D721Med (cell line): ENCODE measurements at places on chromosomes 1 and 21.

GRCh38 chr1:213876531-213876930 lies 111.2 kb upstream of the PROX1 start:
- no peak for DNase-seq

DNA sequence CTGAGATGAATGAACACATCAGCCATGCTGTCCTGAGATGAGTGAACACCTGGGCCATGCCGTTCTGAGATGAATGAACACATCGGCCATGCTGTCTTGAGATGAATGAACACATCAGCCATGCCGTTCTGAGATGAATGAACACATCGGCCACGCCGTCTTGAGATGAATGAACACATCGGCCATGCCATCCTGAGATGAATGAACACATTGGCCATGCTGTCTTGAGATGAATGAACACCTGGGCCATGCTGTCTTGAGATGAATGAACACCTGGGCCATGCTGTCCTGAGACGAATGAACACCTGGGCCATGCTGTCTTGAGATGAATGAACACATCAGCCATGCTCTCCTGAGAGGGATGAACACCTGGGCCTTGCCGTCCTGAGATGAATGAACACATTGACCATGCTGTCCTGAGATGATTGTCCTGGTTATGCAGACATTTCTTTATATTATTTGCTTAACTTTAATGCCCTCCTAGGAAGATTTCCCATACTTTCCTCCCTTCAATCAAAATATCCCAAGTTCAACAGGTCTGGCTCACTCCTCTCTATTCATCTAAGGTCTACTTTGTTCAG lies 48.6 kb upstream of the COL6A1 start:
- DNase-seq: no peak

DNA sequence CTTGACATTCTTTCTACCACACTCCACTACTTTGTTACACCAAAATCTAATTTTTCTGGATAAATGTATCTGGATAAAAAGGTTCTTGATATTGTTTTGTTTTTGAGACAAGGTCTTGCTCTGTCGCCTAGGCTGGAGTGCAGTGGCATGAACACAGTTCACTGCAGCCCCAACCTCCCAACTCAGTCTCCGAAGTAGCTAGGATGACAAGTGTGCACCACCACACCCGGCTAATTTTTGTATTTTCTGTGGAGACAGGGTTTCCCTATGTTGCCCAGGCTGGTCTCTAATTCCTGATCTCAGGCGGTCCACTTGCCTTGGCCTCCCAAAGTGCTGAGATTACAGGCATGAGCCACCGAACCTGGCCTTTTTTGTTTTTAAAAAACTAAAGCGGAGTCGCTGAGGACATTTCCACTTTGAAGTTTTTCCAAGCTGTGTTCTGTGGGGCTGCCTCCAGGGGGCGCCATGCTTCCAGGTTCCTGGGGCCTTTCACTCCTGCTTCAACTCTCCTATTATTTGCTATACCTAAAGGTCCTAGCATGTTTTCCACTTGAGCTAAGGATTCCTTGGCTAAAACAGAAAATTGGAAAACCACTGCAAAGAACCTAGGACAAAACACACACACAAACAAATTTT lies 14.1 kb upstream of the NCMAP start:
- DNase-seq: no peak

- DNase-seq: no peak
Observed at GRCh38 chr21:27079636-27080240, 112.8 kb upstream of the ADAMTS5 start.

- no peak for DNase-seq
Observed at GRCh38 chr1:167905182-167905581, 8.8 kb downstream of the ADCY10 start.

GRCh38 chr1:159746666-159747065 lies 32.3 kb upstream of the CRP start:
- DNase-seq: no peak

- no peak for DNase-seq
Observed at GRCh38 chr1:190747704-190748103, 270.0 kb upstream of the BRINP3 start.

DNA sequence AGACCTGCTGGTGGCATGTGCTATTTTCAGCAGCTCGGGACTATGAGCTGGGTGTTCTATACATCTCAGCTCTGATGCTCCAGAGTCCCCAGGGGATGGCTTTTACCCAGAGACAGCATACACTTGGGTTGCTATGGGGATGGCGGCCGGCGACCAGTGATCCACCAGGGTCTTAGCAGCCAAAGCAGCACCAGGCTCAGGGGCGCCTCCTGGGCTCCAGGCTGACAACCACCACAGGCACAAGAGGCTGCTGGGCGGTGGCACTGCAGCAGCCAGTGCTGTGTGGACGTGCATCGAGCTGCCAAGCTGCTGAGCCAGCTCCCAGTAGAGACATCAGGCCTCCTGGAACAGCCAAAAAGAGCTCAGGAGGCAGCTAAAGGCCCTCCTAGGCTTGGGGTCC lies 37.6 kb upstream of the CLSTN1 start:
- DNase-seq: no peak

GRCh38 chr1:96355521-96355920 lies 366.1 kb upstream of the PTBP2 start:
- no peak for DNase-seq

GRCh38 chr1:46605232-46605631 lies 1.2 kb upstream of the MKNK1 start:
- no peak for DNase-seq

- DNase-seq: no peak
Observed at GRCh38 chr21:42113926-42114409, 42.9 kb downstream of the UMODL1 start.

GRCh38 chr21:46243325-46243724 lies 14.8 kb upstream of the LSS start:
- no peak for DNase-seq

GRCh38 chr1:2606396-2606880 lies 19.9 kb downstream of the PRXL2B start:
- DNase-seq: no peak

DNA sequence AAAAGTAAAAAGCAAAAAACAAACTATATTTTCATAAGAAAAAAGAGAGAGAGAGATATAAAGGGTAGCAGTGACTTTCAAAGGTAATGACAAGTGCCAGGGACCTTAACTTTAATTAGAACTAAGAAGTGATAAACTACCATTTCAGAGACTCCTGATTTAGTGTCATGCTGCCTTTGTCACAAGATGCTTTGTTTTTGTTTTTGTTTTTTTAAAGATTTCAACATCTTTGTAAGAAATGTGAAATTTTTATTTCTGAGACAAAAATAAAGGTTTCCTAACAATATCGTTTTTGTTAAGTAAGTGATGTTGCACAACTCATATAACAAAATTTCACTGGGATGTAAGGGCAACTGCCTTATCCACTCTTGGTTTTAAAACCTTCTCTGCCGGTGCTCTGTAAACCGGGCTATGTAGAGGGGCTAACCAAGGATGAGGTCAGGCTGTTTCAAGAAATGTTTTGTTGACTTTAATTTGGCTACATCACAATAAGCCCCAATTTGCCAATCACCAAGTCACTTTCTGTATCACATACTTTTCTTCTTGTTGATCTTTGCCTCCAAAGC lies 35.2 kb upstream of the SYT2 start:
- DNase-seq: no peak

DNA sequence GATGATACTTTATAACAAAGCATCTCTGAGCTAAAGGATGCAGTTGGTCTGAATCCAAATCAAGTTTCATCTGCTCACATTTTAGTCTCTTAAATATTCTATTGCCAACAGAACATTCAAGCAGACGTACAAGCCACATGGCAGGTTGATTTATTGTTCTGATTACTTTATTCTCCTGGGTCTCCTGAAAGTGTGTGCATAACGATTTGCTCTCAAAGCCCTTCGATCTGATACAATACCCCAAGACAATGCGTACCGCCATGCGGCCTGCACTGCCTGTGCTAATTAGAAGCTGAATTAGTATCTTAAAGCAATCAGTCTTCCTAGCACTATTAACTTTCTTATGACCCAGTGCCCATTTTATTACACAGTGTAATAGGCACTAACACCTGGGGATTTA lies 56.9 kb downstream of the FHAD1 start:
- no peak for DNase-seq

DNA sequence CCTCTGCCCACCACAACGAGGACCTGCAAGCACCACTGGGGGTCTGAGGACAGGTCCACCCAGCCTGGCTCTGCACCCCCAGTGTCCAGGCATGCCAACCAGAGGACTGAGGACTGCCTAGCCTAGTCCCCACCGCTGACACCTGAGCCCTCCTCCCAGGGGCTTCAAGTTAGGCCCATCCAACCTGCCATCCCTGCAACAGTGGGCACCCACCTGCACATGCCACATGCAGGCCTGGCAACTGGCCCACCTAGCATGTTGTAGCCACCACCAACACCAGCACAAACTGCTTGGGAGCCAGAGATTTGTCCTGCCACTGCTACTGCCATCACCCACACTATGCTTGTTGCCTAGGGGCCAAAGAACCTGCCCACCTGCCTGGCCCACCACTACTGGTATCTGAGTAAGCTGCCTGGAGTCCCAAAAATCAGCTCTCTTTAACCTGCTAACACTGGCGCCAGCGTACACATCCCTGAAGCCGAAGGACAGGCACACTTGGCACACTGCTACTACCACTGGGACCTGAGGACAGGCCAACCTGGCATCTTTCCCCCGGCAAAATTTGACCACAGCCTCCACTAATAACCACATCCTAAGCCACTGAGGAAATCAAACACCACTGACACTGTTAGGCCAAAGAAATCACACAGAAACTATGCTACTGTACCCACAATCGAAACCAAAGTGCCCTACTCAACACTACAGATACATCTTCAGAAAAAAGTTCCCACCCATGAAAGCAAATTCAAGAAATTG lies 61.5 kb downstream of the PSMG1 start:
- no peak for DNase-seq

DNA sequence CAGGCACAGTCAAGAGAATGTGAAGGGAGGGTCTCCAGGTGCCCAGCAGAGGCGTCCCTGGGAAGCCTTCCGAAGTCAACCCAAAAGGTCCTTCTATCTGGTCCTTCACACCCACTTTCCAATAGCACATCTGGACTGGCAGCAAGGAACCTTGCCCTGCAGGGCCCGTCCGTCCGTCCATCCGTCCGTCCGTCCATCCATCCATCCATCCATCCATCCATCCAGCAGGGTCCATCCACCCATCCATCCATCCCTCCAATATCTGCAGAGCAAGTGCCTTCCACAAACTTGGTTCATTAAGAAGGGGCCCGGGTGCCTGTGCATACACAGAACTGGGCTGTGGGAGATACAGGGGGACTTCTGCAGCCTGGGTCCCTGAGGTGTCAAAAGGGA lies 31.6 kb downstream of the SLC45A1 start:
- DNase-seq: no peak

DNA sequence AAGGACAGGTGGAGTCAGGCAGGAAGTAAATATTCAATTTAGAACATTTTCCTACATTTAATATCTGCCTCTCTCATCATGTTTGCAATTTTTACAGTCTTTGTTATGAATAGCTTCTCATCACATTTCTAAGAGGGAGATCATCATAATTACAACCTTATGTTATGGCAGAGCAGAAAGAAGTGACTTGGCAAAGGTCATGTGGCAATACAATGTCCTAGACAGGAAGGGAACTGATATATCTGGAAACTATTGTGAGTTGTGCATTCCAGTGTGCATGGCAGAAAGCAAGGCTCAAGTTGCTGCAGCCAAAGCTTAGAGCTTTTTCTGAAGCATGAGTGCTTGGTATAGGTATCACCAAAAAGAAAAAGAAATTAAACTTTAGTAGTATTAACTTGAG lies 43.8 kb upstream of the PRRX1 start:
- no peak for DNase-seq

GRCh38 chr1:187949567-187949966 lies 1120.8 kb downstream of the PLA2G4A start:
- DNase-seq: no peak

DNA sequence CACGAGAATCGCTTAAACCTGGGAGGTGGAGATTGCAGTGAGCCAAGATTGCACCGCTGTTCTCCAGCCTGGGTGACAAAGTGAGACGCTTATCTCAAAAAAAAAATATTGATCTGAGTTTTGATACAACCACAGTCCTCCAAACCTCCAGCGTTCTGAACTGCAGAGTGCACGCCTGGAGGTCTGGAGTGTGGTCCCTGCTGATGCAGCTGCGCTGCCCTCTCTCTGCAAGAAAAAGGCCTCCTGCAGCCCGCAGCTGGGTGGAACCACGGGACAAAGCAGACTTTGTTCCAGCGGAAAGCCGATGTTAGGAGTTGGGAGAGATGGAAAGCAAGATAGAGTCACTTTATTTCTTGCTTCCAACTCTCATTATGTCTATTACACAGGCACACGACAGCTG lies 144.9 kb upstream of the SOD1 start:
- DNase-seq: no peak

- DNase-seq: no peak
Observed at GRCh38 chr21:41805038-41805437, 38.2 kb upstream of the RIPK4 start.

DNA sequence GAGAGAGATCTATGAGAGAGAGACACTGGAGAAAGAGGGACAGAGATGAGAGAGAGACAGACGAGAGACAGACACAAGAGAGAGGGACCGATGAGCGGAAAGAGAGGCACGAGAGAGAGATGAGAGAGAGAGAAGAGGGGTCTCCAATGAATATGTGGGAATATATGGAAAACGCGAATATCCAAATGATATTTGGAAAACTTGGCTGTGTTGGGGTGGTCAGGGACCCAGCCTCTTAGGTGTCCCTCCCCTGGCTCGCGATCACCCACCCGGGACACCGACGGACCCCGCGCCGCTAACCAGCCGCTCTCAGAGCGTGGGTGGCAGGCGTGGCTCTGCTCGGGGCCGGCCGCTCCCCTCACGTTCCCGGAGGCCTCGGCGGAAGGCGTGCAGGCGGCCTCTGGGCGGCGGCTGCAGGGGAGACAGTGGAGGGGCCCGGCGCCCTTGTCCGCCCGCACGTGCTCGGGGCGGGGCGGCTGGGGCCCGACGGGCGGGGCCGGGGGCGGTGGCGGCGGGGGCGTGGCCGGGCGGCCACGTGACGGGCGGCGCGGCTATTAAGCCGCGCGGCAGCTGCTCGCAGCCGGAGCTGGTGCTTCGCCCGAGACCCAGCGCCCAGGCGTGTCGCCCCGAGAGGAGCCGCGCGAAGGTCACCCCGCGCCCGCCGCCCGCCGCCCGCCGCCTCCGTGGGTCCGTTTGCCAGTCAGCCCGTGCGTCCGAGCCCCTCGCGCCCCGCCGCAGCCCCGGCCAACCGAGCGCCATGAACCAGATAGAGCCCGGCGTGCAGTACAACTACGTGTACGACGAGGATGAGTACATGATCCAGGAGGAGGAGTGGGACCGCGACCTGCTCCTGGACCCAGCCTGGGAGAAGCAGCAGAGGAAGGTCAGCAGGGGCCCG lies at the start of gene ACTN2:
TSS of gene ACTN2 (plus strand) at position 583 of the 898 bp plus-strand sequence. CDS start at position 758, 175 bp downstream.
- peak; percentile 38 for DNase-seq

GRCh38 chr1:91499904-91500755 lies 521 bp upstream of the CDC7 start:
- DNase-seq: no peak

GRCh38 chr1:40241362-40241761 lies 6.4 kb upstream of the TMCO2 start:
- no peak for DNase-seq

DNA sequence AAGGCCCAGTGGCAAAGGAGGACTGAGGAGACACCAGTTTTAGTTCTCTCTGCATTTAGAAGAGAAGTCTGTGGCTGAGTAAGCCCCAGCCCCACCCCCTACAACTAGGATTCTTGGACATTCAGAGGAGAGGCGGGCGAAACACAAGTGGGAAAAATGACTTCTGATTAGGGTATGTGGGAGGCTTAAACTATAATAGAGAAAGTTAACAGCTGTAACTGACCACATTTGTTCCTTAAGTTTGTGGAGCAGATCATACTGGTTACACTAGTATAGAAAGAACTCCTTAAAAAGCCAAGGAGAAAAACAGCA lies 11.2 kb upstream of the TRIM33 start:
- no peak for DNase-seq

- no peak for DNase-seq
Observed at GRCh38 chr1:53792806-53793205, 45.3 kb downstream of the NDC1 start.
